Esophagus squamous epithelium (tissue), 5 donors: ENCODE measurements at places on chromosomes 5 and 9.

DNA sequence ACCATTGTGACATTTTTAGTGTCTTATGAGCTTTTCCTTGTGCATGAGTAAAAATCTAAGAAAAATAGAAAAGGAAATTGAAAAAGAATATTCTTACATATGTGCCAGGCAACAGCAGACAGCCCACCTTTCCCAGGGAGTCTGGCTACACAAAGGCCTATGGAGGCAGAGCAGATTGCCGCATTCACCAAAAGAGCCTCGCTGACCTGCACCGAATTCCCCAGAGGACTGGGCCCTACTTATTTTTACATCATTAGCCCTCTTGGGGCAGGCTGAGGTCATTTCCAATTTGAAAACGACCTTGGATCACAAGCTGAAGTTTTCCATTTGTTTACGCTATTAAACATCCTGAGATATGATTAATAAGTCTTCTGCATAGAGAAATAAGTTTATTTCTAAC is 66.2 kb upstream of the WDR41 start:
- DNase-seq = no peak

DNA sequence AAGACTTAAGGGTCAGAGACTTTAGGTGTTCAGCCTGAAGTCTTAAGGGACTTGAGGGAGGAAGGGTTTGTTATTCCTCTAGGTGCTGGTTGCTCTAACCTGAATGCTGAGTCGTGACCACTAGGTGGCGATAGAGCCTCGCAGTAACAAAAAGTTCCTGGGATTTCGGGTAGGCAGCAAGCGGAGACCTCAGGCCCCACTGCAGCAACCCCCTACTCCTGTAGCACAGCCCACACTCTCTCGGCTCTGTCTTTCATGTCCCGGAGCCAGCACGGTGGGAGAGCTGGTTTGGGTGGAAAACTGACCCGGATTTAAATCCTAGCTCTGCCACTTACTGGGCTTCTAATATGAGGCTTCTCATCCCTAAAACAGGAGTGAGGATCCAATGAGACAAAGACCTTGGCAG is 100.3 kb upstream of the PANK3 start:
- DNase-seq = no peak

DNA sequence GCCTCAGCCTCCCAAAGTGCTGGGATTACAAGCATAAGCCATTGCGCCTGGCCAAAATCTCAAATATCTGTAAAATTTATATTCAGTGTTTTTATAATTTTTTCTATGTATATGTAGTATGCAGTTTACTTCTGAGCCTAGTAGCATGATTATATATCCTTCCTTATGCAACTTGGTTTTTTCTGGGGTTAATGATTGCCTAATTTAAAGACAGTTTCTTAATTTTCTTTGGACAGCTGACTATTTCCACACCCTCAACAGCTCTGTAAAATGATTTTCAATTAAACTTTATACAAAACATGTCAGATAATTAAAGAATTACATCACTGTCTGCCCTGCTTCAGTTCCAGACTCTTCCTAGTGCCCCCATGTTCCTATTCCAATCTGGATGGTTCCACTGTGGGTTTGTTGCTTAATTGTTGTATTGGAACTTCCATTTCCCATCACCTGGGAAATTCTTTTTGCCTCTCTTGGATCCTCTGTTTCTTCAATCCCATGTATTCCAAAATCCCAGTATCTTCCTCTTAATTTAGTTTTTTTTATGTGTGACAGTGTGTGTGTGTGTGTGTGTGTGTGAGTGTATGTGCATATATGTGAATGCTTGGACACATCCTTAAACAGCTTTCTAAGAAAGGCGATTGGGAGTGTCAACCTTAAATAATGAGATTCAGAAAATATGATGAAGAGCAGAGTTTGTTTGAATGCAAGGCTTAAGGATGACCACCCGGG is 53.2 kb downstream of the C5orf22 start:
- no peak for DNase-seq

GRCh38 chr5:93395971-93396379 is 185.0 kb downstream of the NR2F1-AS1 start:
- no peak for DNase-seq

DNA sequence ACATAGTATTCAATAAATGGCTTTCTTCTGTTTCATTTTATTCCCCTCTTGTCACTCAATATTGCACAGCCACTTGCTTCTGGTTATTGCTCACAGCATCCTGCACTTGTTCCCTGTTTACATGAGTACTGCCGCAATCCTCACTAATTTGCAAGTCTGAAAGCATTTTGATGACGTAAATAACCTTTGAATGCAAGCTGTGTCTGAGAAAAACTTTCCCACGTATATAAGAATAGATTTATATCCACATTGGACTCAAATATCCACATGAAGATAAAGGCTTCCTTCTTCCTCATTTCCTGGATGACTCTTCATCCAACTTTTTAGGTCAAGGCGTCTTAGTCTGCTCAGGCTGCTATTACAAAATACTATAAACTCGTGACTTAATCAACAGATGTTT is 88.2 kb upstream of the DAP start:
- DNase-seq = no peak

- no peak for DNase-seq
Observed at GRCh38 chr5:101047181-101047580, 144.1 kb upstream of the ST8SIA4 start.

DNA sequence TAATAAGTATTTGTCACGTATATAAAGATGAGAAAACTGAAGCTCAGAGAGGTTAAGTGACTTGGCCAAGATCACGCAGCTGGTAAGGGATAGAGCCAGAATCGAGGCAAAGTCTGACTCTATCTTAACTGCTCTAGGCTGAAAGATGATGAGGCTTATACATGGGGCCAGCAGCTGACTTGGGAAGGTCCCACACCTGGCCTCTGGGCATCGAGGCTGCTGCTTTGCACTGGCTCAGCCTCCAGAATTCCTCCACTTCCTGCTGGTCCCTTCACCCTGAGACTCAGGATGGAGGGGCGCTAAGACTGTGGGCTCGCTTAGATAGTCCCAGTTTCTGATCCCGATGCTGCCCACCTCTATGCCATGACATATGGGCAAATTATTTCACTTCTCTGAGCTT is 35.2 kb downstream of the CAMK2A start:
- no peak for DNase-seq

DNA sequence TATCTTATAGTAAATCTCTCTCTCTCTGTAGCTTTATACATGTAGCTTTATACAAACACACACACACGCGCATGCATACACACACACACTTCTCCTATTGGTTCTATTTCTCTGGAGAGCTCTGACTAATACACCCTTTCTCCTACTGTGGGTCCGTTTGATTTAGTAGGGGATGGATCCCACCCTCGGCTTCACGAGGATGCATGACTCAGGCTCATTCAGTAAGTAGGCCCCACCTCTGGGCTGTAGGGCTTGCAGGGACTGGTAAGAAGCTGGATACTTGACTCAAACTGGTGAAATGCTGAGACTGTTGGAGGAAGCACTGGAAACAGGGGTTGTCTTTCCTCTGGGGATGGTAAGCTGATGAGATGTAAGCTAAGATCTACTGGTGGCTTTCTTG is 98.7 kb downstream of the SLC24A2 start:
- DNase-seq = no peak

- DNase-seq = no peak
Observed at GRCh38 chr9:123727332-123727731, 202.6 kb downstream of the DENND1A start.

DNA sequence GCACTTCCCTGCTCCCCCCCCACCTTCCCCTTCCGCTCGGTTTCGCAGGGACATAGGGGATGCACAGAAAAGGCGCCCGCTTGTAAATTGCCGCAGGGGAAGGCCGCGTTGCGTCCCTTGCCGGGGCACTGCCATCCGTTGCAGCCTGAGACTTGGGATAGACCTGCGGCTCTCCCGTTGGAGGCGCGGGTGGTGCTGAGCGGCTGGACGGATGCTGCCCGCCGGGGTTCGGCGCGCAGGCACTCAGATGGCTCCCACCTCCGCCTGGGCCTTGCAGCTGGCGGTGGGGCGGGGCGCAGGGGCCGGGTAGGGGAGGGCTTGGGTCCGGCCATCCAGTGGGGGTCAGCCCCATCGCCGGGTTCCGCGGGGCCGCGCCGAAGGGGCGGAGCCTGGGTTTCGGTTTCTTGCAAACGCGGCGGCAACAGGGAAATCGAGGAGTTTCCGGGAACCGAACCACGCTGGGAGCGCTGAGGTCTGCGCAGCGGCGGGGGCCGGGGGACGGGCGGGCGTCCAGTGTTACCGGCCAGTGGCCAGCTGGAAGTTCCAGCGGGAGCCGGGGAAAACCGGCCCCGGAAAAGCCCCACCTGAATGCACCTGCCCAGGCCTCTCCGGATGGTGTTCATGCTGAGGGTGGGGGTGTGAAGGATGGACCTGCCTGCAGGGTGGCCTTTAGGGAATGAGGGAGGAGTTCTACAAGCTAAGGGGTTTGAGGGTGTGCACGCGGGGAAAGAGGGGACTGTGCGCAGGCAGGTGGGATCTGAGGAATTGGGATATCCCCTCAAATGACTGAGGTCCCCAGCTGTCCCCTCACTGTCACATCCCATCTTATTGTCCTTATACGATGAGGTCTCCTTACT is 6.3 kb upstream of the IRF1 start:
- peak; percentile 52 for DNase-seq

DNA sequence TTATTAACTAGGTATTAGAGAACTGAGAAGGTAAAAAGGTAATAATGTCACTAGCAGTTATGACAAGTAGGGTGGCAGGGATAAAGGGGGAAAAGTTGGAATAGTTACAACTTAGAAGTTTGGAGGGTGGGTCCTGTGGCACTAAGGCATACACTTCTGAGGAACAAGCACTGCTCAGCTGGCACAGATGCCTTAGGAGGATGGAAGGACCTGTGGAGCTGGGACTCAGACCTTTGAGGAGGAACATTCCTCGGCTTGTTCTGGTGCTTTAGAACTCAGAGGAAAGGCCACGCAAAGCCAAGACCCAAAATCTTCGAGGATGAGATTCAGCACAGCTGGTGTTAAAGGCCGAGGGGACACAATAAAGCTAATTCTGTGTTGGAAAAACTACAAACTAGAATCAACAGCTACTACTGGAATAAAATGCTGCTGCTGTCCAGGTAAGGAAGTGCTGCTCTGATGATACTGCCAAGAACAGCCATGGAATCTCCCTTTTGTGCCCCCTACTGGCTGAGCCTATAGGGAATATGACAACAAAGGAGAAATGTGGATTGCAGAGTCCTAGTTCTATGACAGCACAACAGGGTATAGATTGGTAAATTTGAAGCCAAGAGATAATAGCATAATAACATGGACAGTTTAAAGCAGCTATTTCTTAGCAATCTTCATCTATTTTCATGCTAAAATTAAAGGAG is 126.7 kb downstream of the SLC25A46 start:
- DNase-seq = no peak

DNA sequence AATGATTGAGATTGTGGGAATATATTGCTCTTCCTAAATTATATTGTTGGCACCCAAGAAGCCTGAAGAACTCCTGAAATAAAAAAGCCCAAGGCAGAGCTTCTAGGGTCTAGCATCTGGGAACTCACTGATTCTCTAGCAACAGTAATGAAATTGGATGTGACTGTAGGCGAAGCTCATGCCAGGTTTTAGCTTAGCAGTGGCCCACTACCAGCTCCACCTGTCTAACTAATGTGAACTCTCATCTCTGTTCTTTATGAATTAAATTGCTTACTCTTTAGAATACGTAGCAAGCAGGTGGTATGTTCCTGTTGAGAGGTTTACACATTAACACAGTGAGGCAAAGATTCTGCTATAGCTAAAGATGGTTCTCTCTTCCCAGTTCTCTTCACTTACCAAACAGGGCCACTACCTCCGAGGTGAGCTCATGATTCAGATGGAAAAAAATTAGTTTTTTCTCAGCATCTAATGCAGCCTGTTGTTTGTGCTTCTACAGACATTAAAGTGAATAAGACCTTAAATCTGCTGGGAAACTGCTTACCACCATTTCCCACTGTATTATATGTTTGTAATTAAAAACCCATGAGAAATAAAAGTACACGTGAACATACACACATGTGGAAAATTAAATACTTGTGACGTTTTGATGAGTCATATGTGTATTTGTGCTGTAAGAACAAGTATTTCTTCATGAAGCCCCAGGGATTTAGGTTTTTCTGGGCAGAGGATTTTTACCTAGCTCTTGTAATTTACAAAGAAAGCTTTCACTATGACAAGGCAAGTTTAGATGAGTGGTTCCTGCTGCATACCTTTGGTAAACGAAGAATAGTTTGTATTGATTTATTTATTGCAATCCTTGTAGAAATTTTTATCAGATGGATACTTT is 360.1 kb downstream of the KDM4C start:
- no peak for DNase-seq

DNA sequence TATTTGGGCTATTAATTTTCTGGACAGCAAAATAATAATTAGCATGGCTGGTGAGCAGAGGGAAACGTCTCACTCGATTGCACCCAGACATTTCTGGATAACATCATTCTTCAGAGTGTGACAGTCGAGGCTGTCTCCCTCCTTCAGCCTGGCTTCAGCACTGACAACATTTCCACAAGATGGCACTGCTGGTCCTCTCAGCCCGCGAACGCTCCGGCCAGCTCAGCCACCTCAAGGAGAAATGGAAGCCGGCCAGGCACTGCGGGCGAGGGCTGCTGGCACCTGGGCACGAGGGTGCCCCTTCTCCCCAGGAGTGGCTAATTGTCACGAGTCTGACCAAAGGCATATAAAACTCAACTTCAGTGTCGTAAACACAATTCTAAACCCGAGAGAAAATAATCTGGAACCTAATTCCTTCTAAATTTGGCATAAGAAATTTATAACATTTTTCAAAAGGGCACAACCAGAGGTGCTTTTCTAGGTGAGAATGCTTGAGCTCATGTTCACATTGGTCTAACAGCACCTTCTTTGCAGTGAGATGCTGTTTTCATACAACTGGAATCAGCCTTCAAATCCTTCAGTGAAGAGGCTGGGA is 65.9 kb downstream of the DAP start:
- no peak for DNase-seq

DNA sequence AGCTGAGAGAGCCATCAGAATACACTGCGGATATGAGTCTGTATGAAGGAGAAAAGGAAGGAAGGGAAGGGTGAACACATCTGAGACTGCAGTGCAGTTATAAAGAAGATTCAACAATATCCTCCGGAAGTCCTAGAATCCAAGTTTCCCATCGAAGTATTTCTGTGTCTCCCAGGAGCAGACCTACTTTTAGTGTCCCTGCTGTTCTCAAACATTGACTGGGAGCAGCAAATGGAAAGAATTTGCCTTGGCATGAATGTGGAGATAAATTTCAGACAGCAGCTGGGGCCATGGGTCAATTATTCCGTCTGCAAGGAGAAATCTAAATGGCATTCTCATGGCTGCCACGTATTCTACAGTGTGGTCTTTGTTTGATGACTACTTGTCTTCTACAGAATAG is 478.1 kb upstream of the SMC2 start:
- DNase-seq = no peak

GRCh38 chr5:173602423-173602822 is 14.0 kb downstream of the BOD1 start:
- DNase-seq = no peak
